Activated naive CD8-positive, alpha-beta T cell treated with anti-CD3 and anti-CD28 coated beads for 36 hours (primary cell): ENCODE measurements at places on chromosomes 11 and 22.
A peak's percentile ranks its signal among the peaks of the same experiment; 100 is the strongest.

DNA sequence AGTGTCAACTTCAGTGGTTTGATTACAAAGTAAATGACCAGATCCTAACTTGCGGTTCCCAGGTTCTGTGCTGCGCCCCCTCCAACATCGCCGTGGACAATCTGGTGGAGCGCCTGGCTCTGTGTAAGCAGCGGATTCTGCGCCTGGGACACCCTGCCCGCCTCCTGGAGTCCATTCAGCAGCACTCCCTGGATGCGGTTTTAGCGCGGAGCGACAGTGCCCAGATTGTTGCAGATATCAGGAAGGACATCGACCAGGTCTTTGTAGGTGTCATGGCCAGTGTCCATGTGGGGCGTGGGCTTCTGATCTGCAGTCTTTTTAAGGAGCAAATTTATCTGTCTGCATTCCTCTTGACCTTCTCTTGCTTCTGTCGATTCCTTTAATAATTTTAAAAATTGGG, 11.1 kb downstream of the IGHMBP2 start:
- DNase-seq = no peak

DNA sequence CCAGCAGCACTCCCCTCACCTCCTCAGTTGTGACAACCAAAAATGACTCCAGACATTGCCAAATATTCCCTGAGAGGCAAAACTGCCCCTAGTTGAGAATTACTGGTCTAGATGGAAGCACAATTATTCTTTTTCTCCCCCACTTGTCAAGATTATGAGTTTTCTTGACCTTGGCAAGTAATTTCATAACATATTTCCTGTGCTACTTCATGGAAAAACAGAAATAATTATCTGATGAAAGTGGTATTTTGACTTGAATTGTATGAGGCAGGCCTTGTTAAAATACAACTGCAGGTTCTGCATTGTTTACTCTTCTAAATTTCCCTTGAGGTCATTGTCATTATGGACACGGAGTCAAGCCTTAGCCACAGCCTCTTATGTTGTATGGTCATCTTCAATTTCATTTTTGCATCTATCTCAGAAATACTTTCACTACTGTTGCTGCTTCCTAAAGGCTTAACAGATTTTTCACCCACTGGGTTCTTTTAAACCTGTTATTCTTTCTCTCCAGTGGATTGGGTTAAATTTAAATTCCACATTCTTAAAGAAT, 32.2 kb upstream of the LDLRAD3 start:
- no peak for DNase-seq

DNA sequence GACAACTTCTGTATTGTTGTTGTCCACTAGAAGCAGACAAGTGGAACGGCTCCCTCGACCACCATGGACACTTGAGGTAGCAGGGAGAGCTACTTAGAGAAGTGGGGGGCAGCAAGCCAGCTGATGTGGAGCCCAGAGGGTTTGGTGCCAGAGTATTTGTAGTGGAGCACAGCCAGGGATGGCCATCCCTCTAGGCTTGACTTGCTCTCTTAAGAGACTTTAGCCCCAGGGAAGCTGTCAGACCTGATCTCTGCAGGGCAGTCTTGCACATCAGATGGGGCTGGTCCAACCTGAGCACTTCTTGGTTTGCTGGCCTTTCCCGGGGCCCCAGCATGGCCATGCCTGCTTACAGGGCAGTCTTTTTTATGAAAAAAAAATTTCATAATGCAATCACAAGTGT, 15.0 kb upstream of the TMEM135 start:
- DNase-seq = no peak

DNA sequence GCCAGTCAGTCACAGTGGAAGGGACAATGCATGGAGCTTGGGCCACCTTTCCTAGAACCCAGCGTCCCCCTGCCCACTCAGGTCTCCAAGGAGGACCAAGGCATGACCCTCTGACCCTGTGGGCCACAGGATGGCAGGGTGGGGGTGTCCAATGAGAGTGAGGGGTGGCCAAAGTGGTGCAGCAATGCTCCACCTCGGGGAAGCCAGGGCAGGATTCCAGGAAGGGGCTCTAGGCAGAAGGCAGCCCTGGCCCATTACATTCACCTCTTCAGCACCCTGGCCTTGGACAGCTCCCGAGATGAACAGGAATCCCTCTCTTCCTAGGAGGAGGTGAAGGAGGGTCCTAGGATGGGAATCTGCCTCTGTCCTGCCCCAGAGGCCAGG, 597.5 kb downstream of the BRD1 start:
- no peak for DNase-seq

GRCh38 chr11:105609341-105609781, 512 bp upstream of the GRIA4 start:
- DNase-seq = peak; percentile 2

- no peak for DNase-seq
These were observed 84.7 kb downstream of the MSANTD4 start for GRCh38 chr11:105937331-105937730.

DNA sequence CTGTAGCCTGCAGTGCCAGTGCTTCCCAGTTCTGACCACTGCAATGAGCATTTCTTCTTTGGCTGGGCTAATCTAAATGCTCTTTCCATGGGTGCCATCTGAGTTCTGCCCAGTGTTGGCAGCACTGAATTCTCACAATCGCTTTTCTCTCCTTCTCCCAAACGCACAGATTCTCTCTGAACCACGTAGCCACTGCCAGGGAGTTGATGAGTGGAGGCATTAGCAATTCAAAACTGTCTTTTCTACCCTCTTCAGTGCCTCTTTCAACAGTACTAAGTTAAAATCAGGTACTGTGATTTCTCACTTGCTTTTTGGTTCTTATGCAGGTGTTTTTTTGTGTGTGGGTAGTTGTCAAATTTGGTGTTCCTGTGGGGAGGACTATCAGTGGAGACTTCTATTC, 745.0 kb upstream of the ANO5 start:
- DNase-seq = no peak

DNA sequence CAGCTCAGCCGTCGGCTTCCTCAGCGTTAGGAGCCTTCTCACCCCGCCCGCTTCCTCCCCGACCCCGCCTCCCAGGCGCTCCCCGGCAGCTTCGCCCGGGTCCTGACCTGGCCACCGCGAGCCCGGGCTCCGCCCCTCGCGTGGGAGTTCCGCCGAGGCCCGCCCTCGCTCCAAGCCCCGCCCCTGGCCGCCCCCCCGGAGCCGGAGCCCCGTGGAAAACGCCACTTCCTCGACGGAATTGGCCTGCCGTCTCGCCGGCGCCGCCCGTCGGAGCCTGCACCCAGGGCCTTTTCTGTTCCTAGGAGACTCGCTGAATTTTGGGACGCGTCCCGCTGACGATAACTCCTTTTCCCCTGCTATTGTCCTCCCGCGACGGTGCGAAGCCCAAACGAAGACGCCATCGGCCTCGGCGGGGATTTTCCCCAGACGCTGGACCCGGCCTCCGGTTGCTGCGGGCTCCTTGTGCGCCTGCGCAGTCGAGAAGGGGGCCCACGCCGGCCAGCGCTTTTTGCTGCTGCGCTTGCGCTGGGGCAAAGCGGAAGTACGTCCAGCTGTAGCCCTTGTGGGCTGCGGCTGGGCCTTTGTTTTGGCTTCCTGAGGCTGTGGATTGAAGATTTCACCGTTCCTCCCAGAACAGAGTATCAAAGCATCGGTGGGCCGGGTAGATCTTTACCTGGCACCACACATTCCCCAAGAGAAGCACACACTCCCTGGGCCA, 10.0 kb downstream of the RELA start:
- DNase-seq = peak; percentile 99

GRCh38 chr11:69914286-69915150, 95.3 kb upstream of the FGF3 start:
- DNase-seq = no peak

- DNase-seq = no peak
These were observed 3.8 kb upstream of the SHISAL1 start for GRCh38 chr22:44316393-44317122.

GRCh38 chr22:40302149-40302548, 44.2 kb upstream of the ADSL start:
- no peak for DNase-seq

- no peak for DNase-seq
These were observed 60.7 kb upstream of the MPEG1 start for GRCh38 chr11:59273373-59273841.

DNA sequence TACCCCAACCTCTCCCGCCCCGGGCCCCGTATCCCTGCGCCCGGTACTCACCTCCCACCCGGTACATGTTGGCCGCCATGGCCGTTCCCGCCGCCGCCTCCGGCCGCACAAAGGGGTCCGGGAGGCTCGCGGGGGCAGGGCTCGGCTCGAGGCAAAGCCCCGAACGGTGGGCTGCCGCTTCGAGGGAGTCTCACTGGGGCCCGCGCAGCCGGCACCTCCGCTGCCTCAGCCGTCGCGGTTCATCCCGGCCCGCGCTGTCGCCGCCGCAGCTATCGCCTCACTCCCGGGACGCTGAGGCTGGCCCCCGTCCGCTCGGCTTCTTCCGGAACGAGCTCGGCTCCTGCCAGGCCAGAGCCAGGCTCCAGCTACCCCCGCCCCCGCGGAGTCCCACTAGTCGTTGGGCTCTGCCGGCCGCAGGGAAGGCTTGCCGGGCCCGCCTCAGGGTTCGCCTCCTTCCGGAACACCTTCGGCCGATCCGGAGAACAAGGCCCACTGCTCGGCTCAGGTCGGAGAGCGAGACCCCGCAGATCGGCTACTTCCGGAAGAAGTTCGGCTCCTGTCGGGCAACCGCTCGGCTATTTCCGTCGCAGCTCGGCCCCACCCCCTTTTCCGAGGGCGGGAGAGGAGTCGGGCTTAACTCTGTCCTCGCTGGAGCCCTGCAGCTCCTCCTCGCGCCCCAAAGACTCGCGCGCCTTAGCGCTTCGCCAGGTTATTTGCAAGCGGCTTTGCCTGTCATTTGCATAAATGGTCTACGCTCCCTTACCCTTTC, at the start of gene MTA2:
MTA2 (minus strand) TSS at position 494 of the 769 bp plus-strand sequence; CDS start at position 79, 415 bp downstream.
- peak; percentile 100 for DNase-seq

GRCh38 chr11:11170352-11171084, 182.5 kb downstream of the CSNK2A3 start:
- DNase-seq = no peak

- no peak for DNase-seq
These were observed 16.9 kb downstream of the CCDC15 start for GRCh38 chr11:124970925-124971324.

DNA sequence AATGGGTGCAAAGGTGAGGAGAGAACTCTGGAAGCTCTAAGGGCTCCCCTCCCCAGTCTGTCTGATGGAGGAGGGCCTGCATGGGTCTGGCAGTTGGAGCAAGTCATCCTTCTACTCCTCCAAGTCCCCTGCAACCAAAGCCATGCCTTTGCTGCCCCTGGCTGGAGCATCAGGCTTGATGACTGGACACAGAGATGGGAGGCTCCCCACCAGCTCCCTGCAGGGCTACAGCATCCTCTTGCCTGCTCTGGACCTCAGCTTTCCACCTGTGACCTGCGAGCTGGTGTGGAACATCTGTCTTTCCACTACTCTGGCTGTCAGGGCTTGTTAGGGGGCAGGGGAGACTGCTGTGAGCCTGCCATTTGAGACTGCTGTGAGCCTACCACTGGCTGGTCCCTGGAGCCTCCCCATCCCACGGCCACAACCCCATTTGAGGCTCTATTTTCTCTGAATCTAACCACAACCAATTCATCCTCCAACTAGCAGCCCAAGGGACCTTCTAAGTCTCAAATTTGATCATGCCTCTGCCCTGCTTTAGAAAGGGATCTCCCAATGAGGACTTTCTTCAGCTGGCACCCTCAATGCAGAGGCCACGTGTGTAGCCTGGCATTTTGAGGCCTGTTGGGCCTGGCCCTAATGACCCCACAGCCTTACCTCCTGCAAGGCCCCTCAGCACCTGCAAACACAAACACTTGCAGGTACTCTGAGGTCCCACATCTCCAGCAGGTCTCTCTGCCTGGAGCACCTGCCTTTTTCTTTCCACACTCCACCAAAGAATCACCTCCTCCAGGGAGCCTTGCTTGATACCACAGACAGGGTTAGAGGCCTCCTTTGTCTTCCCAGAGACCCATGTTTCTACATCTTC, 9.9 kb downstream of the P2RY6 start:
- DNase-seq = no peak

- no peak for DNase-seq
These were observed 1.4 kb downstream of the CDC42BPG start for GRCh38 chr11:64842851-64843685.

DNA sequence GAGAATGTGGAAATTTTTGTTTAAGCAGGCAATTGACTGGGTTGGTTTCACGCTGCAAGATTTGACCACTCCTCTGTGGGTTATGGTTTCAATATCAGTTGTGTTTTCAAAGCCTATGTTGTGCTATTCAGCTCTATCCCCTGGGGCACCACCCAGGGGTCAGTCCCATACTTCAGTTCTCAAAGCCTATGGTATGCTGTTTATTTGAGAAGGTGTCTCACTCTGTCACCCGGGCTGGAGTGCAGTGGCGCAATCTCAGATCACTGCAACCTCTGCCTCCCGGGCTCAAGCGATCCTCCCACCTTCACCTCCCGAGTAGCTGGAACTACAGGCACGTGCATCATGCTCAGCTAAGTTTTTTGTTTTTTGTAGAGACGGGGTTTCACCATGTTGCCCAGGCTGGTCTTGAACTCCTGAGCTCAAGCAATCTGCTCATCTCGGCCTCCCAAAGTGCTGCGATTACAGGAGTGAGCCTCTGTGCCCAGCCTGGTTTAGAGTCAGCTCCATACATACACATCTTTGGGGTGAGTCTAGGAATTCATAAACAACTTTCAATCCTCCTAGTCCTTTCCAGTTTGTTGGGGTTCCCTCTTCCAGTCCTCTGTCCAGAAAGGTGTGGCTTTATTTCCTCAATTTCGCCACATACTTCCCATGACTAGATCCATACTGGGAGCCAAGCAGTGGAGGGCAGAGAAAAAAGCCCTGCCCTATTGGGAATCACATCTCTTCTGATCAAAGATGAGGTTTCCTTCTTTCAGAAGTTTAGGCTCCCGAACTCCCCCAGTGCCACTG, 35.0 kb upstream of the MAPK1 start:
- no peak for DNase-seq
